Right ventricle myocardium superior (tissue), 1 donor: ENCODE measurements at places on chromosomes 11 and 22. TPM values are rescaled to one million over a fixed set of nuclear protein-coding genes. Genes with fewer than 3 reads are reported as not detected.
A peak's percentile ranks its signal among the peaks of the same experiment; 100 is the strongest.

- DNase-seq, result peak; percentile 36
Observed at GRCh38 chr11:74686792-74687191, 44.4 kb downstream of the CHRDL2 start.

DNA sequence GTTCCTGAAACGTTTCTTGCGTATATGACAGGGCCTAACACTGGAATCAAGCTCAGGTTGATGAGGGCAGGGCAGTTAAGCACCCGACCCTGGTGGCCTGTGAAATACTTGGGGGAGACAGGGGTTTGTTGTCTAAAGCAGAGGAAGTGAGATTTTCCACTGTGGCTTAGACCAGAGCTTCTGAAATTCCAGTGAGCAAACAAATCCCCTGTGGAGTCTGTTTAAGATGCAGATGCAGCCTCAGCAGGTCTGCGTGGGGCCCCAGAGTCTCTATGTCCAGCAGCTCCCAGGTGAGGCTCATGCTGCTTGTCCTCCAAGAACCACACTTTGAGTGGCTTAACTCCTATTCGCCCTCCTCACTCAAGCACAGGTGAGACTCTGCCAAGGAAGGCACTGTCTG is 39.1 kb upstream of the PRAME start:
- no peak for DNase-seq

DNA sequence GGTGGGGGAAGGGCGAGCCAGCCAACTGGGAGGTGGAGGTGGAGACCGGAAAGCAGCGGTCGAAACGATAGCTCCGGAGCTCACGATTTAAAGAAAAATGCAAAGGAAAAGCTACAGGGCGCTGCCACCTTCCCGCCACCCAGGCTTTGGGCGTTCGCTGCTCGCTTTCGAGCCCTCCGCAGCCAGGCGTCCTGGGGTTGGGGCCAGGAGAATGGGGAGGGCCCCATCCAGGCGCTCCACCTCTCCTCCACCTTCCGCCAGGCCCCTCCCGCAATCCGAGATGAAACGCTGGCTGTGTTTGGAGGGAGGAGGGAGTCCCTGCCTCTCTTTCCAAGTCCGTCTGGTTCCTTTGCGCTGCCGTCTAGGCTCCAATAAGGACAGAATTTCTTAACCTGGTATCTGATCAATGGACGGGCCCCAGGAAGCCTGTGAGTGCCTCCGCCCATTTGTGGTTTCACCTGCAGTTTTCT is 483 bp upstream of the ABTB2 start:
- DNase-seq, result peak; percentile 62

- no peak for DNase-seq
Observed at GRCh38 chr22:39434721-39435120, 22.1 kb upstream of the MGAT3 start.

- no peak for DNase-seq
Observed at GRCh38 chr11:62069374-62069773, 54.4 kb upstream of the INCENP start.

DNA sequence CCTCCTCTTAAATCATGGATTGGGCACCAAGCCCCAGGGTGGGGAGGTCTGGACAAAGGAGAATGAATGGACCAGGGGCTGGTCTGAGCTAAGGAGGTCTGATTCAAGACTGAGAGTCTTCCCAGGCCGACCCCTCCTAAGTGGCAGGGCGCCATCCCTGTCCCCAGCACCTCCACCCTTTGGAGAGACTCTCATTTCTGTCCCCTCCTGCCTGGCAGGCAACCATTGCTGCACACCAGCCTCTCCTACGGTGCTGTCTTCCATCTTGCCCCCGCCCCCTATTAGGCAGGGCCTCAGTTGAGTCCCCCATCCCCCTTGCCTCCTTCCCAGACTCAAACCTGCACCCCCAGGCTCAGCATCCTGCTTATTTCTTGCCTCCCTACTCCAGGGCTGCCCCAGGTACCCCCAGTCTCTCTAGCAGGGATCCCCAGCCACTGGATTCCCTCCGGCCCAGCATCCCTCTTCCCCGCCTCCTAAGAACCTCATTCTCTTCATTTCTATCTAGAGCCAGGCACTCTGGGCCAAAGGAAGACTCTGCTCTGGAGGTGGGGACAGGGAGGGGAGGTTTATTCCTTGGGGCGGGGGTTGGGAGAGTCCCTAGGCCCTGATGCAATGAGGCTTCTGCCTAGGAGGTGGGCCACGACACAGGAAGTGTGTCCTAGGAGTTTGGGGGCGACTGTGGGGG is 1.7 kb upstream of the RCOR2 start:
- DNase-seq, result peak; percentile 58

DNA sequence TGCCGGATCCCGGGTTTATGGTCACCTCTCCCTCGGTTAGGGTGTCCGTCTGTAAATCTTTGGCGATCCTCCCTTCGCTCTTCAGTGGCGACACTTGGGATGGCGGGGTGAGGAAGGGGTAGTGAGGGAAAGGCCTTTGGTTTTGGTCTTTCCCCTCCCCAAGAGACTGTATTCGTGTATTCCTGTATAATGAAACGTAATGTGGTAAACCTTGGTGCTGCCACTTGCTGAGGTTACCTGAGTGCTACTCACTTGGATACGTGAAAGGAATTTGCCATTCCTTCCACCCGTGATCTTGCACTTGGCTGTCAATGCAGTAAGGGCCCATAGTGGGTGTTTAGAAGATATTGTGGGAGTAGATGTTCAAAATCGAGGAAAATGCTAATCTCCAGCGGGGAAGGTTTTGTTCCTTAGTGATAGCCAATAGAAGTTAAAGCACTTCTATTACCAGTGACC is 578 bp upstream of the NUP160 start:
- no peak for DNase-seq

- DNase-seq, result no peak
Observed at GRCh38 chr11:58622344-58622743, at the start of gene CNTF. Gene CNTF, plus strand, starts transcription at chr11:58622665. Its CDS starts 88 bp downstream, at chr11:58622753.

- DNase-seq, result no peak
Observed at GRCh38 chr11:6387811-6388599, 2.3 kb upstream of the SMPD1 start.

- no peak for DNase-seq
Observed at GRCh38 chr11:118735203-118735602, 55.8 kb upstream of the TREH start.

GRCh38 chr11:111524056-111524455 is 9.5 kb downstream of the HOATZ start:
- DNase-seq, result no peak

DNA sequence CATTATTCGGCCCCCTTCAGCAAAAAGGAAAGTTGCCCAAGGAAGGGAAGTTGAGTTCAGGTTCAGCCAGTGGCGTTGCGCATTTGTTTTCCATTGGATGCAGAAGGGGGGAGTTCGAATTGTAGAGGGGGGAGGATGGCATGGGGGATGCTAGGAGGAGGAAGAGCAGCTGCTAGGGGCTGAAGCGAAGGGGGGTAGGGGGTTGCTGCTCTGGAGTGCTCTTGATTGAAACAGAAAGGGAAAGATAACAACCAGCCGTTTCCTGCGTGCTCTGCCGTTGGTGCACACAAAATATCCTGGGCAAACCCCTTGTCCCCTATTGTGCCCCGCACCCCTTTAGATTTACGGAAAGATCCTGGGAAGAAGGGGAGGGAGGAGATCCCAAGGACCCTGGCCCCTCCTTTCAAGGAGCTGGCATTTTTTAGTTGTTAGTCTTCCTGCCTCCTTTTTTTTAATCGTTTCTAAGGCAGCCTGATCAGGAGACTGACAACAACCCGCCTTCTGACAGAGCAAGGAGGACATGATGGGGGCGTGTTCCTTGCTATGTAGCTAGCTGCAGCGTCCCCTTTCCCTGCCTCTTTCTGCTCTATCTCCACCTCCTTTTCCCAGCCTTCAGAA is 2.1 kb downstream of the KMT2A start:
- DNase-seq, result no peak

DNA sequence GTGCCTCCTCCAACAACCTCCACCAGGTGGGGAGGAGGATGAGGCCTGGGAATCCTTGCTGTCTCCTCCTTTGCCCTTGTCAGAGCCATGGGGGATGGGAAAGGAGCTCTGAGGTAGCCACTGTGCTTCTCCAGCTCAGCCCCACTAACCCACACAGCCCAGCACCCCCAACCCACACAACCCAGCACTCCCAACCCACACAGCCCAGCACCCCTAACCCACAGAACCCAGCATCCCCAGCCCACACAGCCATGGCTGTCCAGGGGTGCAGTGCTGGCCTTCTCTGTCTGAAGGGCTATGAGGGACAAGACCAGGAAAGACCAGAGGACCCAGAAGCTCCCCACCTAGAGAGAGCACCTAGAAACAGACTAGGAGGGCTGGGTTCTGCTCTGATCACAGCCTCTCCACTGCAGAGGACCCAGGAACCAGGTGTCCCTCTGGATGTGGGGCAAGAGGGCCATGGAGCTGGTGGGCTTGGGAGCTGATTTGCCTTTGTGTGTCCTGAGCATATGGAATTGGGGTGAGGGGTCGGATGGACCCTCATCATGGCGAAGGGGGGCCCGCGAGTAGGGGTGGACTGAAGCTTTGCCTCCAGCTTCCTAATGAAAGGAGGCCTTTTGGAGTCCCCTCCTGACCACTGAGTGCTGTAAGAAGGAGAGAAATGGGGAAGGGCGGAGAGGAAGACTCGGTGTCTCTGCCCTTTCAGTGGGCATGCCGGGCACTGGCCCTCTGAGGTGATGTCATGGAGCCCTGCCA is 117.6 kb upstream of the THY1 start:
- no peak for DNase-seq

- no peak for DNase-seq
Observed at GRCh38 chr11:14179116-14179820, 179.7 kb downstream of the RRAS2 start.

DNA sequence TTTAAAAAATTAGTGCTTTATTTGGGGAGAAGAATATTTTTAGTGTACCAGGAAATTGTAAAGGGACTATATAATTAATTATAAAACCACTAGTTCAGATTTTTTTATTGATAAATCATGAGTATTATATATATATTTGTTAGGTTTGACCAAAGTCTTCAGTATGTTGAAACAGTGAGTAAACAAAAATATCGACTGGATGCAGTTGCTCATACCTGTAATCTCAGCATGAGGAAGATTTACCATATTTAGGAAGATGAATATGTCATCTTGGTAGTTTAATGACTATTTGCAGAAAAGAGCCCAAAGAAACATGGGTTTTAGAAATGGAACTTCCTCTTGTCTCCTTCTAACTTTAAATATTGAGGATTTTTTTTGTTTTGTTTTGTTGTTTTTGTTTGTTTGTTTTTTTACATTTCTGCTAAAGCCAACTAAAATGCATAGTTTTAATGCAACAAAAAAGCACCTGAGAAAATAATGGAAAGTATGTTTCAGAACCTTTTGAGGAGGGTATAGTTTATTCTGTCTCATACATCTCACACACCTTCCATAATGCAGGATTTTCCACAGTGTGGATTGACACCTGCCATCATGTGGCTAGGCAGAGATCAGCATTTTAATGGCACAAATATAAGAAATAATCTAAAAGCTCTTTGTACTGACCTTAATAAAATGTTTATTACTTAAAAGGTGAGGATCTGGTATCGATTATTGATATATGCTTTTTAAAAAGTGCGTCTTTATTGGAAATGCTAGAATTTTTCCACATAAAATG is 114.3 kb downstream of the ARHGAP42 start:
- DNase-seq, result no peak

GRCh38 chr11:29300420-29300819 is 716.4 kb downstream of the KCNA4 start:
- no peak for DNase-seq

DNA sequence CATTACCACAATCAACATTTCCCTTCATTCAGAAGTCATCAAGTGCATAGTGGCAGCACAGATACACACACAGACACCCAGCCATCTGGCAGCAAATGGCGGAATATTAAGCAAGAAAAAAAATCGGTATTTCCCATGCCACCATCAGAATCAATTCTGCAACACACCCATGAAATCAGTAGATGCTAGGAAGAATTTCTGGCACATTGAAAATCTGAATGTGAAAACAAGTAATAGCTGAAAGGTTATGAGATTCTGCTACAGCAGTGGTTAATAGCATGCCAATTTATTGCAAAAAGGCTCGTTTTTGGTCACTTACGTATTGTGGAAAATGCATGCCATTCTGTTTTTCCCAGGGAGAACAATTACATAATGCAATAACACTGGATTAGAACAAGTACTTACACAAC is 91.1 kb downstream of the PICALM start:
- DNase-seq, result peak; percentile 15

- DNase-seq, result no peak
Observed at GRCh38 chr11:38402063-38402462, 1804.0 kb upstream of the RAG2 start.

CTSF gene
- 59.3 TPM for total RNA-seq

MAPK8IP2 gene
- total RNA-seq, result 0.62 TPM

APOL6 gene
- total RNA-seq, result 4.7 TPM

LRFN4 gene
- 20.5 TPM for total RNA-seq

MS4A6E gene
- not detected for total RNA-seq

NXPE4 gene
- total RNA-seq, result not detected

OOSP3 gene
- total RNA-seq, result not detected

SMC1B gene
- total RNA-seq, result not detected

OR5P2 gene
- total RNA-seq, result not detected

TMEM45B gene
- total RNA-seq, result not detected

OTOG gene
- total RNA-seq, result not detected

OR8K5 gene
- not detected for total RNA-seq
